Thyroid gland (tissue), 4 donors: ENCODE measurements at places on chromosomes 2 and 18.

GRCh38 chr2:240551811-240552210, 6.0 kb downstream of the ANKMY1 start:
- no peak for DNase-seq

DNA sequence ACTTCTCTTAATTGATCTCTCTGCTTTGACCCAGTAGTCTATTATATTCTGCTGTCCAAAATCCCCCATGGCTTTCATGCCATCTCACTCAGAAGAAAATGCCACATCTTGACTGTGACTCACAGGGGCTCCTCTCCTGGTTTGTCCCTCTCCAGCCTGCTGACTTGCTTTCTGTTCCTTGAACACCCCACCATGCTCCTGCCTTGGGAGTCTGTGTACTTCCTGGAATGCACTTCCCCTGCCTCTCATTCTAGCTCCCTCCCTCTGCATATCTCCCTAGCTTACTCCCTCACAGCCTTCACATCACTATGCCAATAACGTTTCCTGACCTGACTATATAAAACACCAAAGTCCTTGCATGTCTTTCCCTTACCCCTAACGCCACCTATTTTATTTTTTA, 167.2 kb downstream of the TRIB2 start:
- DNase-seq, result no peak

- DNase-seq, result no peak
Measured at GRCh38 chr2:168210216-168210894, 37.0 kb downstream of the STK39 start.

DNA sequence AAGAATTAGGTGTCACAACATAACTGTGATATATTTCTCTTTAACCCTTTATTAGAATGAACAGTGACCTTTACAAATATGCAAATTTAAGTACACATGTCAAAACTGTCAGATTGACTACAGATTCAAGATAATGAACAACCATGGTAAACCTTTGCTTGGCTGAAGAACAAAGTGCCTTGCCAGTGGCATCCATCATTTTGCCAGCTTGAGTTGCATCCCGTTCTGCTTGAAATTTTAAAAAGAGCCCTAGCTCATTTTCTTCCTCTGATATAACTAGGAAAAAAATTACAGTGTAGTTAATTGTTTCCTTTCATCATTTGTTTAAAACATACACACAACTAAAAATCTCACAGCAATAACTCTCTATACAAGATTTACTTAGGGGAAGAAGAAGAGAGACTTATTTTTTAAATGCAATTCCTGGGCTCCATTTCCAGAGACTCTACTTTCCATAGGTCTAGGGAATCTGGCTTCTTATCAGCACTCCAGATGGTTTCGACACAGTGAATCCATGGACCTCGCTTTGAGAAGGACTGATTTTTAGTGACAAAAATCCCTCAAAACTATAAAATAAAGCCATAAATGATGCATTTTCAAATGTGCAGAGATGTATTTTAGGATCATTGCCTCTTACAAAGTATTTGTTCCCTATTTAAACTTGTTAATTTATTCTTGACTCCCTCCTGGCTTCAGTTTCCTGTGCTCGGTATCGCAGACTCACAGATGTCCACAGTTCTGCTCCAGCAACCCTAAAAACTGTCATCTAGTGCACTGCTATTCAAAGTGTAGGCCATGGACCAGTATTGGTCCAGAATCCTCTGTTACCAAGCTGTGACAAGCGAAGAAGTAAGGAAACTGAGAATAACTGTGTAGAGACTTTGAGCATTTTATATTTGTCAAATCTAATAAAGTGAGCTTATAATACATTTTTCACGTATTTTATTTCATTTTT, 50.1 kb downstream of the ICA1L start:
- no peak for DNase-seq

DNA sequence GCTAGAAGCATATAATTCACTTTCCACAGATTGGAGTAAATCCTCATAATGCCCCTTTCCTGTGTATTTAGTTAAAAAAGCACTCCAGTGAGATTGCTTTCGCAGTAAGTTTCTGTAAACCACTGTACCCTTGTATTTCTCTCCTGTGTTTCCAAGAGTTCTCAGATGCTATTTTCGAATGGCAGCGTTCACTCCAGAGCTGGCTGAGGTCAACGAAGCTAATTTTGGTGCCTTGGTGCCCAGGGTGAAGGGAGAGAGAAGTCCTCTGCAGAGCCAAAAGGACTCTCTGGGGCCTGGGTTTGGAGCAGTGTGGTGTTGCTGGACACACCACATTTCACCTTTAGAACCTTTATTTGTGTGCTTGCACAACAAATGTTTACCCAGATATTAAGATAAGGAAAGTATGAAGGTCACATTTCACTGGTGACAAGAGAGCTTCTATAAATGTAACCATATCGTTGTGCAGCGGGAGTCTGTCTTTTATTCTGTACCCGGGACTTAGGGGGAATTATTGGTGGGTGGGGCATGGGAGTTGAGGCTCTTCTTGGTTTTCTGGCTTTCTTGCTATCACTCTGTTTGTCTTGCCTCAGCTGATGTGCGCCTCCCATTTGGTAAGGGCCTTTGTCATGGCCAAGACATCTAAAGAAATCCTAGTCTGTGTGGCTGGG, 9.9 kb downstream of the EPAS1 start:
- no peak for DNase-seq

- DNase-seq, result no peak
Measured at GRCh38 chr18:52287151-52287550, 52.8 kb upstream of the DCC start.

GRCh38 chr2:191664823-191665677, 12.9 kb upstream of the NABP1 start:
- DNase-seq, result no peak

- DNase-seq, result peak; percentile 50
Measured at GRCh38 chr2:127695491-127696472, 5.5 kb upstream of the SFT2D3 start.
